Activated naive CD4-positive, alpha-beta T cell treated with anti-CD3 and anti-CD28 coated beads for 36 hours (primary cell): ENCODE measurements at places on chromosomes 4 and X. TPM values are rescaled to one million over a fixed set of nuclear protein-coding genes. Genes with fewer than 3 reads are reported as not detected.

Gene DHX15
- 197 TPM for total RNA-seq

Gene STPG2
- not detected for total RNA-seq

Gene NEIL3
- 21.9 TPM for total RNA-seq

Gene ARMCX1
- total RNA-seq, result 2.6 TPM

Gene BEND2
- not detected for total RNA-seq

Gene STATH
- not detected for total RNA-seq

Gene FGFBP2
- not detected for total RNA-seq

Gene PITX2
- not detected for total RNA-seq

DNA sequence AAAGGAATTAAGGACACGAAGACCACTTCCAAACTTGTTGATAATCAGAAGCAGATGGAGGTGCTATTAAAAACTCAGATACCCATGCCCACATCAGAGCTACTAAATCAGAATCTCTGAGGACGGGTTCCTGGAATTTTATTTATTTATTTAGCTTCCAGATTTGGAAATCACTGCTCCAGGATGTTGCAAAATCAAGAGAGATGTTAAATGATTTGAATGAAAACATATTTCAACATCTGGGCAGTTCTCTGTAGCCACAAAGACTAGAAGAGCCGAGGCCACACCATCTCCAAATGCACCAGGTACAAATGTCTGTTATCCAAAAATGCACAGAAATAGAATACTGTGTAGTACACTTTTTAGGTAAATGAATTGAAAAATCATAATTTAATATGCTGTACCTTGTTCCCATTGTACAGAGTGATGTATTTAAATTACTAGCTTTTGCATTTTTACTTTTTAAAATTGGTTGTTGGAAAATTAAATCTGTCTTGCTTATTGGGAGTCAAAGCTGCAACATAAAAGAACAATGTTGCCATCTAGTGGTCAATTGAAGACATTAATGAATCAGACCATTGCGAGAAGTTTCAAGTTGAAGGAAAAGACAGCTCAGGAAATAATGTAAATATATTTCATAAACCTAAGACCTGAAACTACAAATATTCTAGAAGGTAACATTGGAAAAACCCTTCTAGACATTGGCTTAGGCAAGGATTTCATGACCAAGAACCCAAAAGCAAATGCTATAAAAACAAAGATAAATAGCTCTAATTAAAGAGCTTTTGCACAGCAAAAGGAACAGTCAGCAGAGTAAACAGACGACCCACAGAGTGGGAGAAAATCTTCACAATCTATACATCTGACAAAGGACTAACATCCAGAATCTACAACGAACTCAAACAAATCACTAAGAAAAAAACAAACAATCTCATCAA lies 151.3 kb upstream of the TTC29 start:
- DNase-seq, result no peak

- DNase-seq, result no peak
Measured at GRCh38 chr4:148211533-148211932, 230.7 kb downstream of the NR3C2 start.

GRCh38 chr4:11196927-11197522 lies 231.7 kb downstream of the HS3ST1 start:
- no peak for DNase-seq

DNA sequence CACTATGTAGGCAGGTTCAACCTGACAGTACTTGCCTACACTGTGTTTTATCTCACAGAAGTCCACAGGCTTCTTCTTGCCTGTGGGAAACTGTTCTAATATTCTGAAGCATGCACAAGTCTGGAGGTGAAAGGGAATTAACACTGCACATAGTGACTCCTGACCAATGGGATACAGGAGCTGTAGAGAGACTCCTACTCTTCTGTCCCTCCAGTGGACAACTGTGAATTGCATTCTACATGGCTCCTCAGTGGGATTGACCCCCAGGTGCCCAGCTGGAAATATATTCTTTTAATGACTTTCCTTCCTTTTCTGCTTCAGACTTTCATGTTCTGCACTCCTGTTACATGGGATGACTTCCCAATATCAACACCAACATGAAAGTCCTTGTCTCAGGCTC lies 8.2 kb upstream of the YIPF6 start:
- DNase-seq, result no peak

- no peak for DNase-seq
Measured at GRCh38 chr4:169621731-169622492, 1.5 kb downstream of the CLCN3 start.

DNA sequence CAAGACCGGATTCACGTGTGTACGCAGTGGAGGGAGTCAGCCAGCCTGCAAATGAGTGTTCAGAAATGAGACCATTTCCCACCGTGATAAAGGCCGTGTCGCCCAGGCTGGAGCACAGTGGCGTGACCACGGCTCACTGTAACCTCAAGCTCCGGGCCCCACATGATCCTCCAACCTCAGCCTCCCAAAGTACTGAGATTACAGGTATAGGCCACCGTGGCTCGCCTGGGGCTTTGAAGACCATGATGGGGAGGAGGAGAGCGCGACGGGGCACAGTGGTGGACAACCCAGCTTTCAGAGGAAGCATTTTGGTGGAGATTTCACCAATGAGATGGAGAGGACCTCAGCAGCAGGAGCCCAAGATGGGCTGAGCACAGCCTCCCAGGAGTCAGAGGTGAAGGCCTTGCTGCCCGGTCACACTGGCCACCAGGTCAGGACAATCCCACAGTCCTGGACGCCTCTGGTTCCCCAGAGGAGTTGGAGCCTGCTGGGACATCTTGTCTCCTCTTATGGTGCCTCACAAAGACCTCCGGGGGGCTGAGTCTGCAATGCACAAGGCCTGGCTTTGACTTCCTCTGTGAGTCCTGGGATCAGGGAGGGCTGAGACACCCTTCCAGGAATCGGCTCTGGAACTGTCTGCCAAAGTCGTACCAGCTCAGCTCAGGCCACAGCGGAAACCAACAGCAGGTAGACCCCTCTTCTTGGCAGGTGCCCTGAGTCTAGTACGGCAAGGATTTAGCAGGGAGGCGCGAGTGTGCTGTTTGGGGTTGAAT lies 22.4 kb upstream of the MXD4 start:
- DNase-seq, result no peak

- no peak for DNase-seq
Measured at GRCh38 chrX:41026702-41027078, 58.6 kb upstream of the USP9X start.

DNA sequence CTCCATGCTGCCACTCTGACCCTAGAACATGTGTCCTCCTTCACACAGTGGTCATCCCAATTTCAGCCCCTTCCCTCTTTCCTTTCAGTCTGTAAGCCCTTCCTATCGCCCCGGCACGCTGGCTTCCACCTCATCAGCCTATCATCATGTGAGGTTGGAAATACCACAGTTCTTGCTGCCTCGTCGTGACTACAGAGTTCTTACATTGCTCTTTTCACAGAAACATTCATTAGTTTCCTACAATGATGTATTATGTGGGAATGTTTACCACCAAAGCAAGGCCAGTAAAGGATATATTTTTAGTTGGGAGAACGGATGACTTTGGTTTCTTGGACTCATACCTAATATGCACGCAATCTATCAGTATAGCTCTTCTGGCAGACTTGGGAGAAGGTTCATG lies 169.5 kb upstream of the BOD1L1 start:
- no peak for DNase-seq

DNA sequence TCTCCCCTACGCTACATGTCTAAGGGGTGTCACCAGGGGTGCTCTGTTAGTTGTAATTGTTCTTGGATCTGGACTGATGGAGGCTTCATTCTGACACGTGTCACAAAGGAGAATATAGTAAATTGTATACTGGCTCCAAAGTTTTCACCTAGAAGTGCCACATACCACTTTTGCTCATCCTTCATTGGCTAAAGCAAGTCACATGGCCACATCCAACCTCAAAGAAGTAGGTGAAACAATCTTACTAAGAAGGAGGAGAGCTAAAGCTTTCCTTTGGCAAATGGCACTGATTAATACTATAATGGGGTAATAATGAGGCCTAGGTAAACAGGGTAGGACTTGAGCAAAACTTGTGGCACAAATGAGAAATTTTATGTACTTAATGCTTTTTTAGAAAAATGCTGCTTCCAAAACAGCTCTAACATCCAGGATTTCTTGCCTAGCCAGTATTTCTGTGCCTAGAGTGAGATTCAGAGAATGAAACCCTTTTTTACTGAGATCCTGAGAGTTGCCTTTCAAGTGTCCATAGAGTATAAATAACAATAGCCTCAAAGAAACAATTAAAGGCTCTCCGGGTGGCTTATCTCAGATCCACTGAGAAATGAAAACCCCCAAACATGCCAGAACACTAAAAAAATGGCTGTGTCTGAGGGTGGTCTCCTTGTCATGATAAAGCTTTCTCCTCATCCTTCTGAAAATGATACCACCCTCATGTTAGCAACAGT lies 34.7 kb downstream of the NHS start:
- no peak for DNase-seq

DNA sequence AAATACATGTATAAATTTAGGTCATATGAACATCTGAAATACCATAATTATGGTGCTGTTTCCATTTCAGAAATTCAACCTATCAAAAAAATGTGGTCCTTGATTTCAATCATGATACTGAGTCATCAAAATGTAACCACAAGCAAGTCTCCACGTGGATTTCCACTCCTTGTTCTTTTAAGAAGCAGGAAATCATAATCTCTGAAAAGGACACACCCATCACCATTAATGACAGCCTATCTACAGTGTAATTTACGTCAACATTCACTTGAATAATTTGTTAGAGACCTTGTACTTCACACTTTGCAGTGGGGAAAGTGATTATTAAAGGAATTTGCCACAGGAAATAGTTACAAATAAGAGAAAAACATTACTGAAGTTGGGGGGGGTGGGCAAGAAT lies 17.7 kb upstream of the SLC7A11 start:
- no peak for DNase-seq

DNA sequence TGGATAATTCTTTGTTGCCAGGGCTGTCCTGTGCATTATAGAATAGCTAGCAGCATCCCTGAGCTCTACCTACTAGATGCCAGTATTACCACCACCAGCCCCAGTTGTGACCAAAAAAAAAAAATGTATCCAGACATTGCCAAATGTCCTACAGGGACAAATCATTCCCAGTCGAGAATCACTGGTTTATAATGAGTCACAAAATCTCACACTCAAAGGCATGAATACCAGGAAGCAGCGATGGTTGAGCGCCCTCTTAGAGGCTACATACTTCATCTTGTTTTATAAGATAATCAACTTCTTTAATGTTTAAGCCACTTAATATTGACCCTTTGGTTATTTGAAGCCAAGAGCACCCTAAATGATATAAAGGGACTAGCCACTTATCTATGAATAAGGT lies 297.3 kb downstream of the DHX15 start:
- DNase-seq, result no peak

GRCh38 chr4:104491481-104492182 lies 3.1 kb downstream of the CXXC4 start:
- peak; percentile 22 for DNase-seq

DNA sequence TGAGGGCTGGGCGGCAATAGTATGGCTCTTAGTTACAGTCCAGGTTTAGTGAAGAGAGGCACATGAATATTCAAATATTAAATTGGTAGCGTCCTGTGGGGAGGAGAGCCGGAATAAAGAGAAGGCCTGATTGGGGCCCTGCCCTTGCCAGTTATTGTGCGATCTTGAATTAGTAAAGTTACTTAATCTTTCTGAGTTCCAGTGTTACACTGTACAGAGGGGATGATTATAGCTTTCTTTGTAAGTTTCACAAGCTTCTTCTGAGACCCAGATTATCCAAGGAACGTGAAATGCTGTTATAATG lies 1.2 kb downstream of the METAP1 start:
- DNase-seq, result no peak

GRCh38 chrX:16089086-16089485 lies 34.3 kb upstream of the GRPR start:
- no peak for DNase-seq

DNA sequence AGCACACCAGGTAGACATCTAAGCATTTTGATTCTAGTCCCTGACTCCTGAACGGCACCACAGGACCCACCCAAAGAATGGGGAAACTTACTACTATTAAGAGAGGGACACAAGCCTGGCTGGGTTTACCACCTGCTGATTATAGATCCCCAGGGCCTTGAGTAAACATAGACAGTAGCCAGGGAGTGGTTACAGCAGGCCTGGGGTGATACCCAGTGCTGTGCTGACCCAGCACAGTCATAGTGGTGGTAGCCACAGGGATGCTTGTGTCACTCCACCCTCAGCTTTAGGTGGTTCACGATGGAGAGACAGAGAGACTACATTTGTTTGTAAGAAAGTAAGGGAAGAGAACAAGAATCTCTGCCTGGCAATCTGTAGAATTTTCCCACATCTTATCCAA lies 11.7 kb downstream of the CYSLTR1 start:
- no peak for DNase-seq

DNA sequence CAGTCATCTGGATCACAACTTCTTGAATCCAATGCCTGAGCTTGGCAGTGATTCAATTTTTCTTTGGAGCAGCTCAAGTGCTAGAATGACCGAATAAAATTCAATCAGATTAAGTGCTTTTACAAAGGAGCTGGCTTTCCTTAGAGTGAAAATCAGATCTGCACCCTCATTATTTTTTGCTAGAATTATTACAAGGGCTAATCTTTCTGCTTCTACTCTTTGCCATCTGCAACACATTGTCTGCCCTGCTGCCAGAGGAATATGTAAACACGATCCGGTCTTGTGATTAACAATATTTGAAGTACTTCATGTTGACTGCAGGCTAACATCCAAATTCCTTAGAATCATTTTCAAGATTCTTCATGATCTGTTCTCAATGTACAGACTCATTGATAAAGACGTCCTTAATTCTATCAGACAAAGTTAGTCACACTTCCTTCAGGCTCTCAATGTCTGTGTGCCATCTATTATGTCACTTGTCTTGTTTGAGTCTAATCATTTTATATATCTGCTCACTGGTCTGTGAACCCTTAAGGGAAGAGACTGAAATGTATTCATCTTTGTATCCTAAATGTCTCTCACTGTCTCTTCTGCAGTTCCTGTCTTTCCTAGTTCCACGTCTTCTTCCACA lies 531.2 kb downstream of the GALNTL6 start:
- no peak for DNase-seq

DNA sequence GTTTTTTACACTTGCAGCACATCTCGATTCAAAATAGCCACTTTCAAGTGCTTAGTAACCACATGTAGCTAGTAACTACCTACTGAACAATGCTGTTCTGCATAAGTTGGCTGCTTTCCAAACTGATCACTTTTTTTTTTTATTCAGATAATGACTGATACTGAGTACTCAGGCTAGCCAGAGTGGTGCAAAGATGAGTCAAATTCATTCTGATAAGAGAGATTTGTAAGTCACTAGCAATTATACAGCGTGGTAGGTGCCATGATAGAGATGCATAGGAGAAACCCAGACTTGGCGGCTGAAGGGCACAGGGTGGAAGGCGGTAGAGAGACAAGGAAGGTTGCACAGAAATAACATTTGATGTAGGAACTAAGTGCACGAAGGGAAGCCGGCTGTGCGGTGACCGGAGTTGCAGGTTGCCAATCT lies 357 bp upstream of the IGBP1 start:
- no peak for DNase-seq

DNA sequence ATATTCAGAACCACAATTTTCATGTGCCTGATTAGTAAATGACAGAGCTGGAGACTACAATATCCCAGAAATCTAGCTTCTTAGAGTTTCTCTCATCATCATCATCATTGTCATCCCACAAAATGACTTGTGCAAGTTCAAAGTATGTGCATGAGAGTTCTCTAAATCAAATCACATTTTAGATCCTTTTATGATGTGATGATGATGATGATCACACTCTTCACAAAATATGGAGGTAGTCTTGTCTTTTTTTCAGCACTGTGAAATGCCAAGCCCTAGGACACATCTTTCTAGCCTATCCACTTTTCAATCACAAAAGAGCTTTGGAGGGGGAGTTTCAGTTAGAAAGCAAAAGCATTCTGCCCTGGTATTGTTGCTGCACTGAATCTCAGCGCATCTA lies 7.4 kb downstream of the MBNL3 start:
- DNase-seq, result no peak

GRCh38 chr4:188660796-188661195 lies 521.6 kb downstream of the TRIML1 start:
- DNase-seq, result no peak
